ENCODE measurements at places on chromosomes 4 and X.
A peak's percentile ranks its signal among the peaks of the same experiment; 100 is the strongest.

GRCh38 chrX:40544343-40545266 lies 36.2 kb upstream of the ATP6AP2 start:
- DNase-seq = no peak

DNA sequence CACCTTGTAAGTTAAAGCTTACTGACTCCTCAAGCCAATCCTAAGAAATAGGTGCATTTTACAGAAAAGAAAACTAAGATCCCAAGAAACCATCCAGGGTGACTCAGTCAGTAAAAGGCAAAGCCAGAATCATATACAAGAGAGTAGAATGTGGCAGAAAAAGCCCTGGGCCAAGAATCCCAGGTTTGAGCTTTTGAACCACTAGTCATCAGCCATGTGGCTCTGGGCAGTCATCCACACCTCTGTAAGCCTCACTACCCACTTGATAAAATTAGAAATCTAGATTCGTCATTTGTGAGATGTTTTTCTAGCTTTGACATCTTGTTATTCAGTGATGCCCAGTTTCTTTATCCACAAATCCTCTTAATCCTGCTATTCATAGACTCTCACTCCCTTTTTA lies 122.2 kb upstream of the PDE5A start:
- no peak for DNase-seq

- DNase-seq = no peak
Observed at GRCh38 chr4:102735582-102735981, 25.2 kb downstream of the MANBA start.

DNA sequence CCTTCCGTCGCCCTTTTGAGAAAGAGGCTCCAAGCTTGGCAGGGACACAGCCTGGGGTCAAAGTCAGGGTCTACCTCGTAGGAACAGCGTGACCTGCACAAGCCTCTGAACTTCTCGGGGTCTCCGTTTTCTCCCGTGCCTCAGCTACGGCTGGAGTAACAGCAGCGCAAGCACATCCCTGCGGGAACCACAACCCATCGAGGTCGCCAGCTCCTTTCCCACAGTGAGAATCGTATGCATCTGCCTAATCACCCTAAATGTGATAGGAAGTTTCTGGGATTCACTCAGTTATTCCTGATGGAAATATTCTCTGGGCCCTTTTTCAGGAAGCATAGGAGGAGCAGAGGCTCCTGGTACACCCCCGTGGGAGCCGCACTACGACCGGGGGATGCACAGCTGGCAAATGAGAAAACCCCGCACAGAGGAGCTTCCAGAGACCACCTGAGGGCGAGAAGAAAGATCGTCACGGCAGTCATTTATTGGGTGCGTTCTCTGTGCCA lies 24.7 kb downstream of the PPP2R2C start:
- no peak for DNase-seq

- no peak for DNase-seq
Observed at GRCh38 chr4:157217708-157218107, 2.8 kb upstream of the GRIA2 start.

GRCh38 chr4:152079543-152080293 lies 318.9 kb upstream of the GATB start:
- no peak for DNase-seq

DNA sequence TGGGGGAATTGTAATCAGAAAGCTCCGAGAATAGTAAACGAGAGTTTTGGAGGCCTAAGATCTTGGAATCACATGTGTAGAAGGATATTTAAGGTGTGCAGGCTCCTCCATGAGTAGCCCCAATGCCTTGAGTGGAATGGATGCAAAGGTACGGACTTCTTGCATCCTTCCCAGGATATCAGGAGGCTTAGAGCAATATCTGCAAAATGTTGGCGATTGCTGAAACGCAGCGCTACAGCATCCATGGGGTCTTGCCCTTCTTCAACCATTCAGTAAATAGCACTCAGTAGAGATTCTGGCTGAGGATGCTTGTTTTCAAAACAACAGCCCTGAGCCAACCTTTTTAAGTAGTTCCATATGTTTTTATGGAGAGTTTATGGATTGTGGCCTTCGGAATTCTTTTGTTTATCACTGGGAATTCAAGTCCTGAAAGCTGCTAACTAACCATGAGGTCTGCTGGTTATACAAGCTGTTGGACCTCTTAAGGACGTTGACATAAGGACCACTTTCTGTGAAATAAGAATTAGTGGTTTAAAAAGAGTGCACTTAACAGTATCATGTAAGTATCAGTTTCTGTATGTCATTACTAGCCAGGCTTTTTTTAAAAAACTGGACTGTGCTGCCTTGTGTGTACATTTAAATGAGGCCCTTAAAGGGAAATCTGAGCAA lies 228.8 kb upstream of the PGRMC2 start:
- DNase-seq = no peak

GRCh38 chr4:120561648-120562047 lies 360.9 kb downstream of the PRDM5 start:
- DNase-seq = no peak

DNA sequence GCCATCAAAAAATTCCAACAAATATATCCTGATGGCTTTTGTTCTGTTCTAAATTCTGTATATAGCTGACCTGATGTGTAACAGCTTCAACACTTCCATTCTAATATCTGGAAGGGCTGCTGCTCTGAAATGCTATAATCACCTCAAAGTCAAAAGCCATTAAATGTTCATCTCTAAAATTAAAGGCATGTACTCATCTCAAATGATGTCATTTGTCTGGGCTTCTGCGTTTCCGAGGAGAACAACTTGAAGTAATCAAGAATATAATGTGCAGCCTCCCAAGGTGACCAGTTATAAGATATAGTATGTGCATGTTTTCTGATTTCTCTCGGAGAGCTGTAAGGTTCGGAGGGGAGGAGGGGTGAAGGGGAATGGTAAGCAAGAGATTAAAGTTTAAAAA lies 237.6 kb downstream of the SCFD2 start:
- DNase-seq = no peak

- no peak for DNase-seq
Observed at GRCh38 chr4:32744211-32744610, 2024.0 kb downstream of the PCDH7 start.

DNA sequence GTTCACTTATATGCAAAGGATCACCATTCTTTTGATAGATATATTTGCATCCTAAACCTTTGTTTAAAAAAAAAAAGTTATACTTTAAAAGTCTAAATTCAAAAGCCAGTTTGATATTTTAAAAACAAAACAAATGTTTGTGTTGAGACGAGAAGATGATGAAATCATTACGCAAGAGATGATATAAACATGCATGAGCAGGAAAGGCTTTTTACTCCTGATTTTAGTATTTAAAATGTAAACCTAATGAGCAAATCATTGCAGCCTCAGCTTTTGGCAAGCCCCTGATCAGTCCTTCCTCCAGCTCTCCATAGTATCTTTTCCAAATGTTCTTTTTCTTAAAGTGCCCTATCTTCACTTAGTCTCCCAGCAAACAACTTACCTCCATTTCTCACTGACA lies 115.6 kb downstream of the ARAP2 start:
- DNase-seq = no peak

DNA sequence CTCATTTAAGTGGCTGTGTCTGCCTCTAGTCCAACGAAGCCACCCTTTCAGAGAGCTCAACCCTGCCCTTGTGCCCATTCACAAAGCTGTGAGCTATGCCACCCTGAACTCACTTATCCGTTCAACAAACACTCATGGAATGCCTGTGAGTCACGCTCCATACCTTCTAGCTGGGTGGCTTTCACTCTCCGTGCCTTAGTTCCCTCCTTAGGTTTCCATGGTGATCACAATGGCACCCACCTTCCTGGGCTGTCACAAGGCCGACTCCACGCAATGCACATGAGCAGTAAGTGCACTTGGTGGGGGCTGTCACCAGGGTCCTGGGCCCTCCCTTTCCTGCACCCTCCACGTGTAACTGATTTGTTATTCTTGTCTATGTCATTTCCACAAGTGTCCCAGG lies 37.2 kb upstream of the PPP2R2C start:
- no peak for DNase-seq

GRCh38 chrX:150757371-150757770 lies 64.2 kb downstream of the MTMR1 start:
- DNase-seq = no peak

GRCh38 chrX:113919387-113919786 lies 664.5 kb upstream of the HTR2C start:
- DNase-seq = no peak

DNA sequence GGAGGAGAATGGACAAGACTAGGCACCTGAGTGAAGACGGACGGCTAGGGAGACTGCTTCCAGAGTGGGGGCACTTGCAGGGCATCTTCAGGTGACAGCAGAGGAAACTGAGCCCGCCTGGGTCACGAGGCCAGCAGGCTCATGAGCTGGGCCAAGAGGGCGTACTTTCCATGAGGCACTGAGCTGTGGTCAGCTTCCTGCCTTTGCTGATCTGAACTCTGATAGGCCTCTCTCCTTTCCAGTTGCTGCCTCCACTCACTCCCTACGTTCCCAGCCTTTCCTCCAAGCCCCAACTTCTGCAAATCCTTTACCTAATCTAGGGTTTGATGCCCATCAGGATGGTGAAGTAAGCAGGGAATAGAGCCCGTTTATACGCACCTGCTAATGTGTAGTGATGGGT lies 1.4 kb upstream of the L1CAM start:
- no peak for DNase-seq

- no peak for DNase-seq
Observed at GRCh38 chr4:56708146-56708545, 27.1 kb upstream of the HOPX start.

GRCh38 chrX:54473993-54474859 lies 21.8 kb downstream of the FGD1 start:
- DNase-seq = no peak

DNA sequence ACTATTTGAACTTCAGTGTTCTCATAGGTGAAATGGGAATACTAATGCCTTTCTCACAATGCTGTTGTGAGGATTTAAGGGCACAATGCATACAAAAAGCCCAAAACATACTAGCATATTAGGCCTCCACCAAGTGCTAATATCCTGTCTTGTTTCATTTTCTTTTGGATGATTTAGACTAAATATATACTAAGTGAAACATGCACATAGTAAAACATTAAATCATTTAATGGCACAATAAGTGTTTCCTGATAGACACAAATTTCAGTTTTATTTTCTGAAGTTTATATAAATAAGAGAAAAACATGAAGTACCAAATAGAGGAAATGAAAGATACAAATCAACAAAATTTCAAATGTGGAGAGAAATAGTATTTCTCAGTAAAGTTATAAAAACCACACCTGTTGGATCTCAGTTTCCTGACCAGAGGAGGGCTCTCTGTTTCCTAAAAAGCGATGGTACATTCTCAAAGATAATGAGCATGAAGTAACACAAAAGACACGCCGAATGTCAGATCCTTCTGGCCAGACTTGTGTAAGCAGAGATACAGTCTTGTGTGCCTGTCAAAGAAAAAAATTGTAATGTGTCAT lies 25.1 kb downstream of the DDX60 start:
- DNase-seq = no peak

DNA sequence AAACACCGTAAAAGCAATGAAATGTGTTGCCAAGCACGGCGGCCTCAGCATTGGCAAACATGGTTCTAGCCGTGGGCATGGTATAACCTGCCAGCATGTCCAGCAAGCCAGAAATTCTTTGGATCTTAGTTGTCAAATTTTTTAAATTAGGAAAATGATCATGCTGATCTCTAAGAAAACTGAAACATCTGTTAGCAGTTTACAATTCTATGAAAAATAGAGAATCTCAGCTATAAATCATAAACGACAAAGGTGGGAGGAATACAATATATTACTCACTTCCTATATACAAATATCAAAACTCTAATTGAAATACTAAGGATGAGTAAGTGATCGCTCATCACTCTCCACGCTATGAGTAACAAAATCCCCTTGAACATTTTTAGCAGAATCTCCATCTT lies 130.3 kb downstream of the ADGRA3 start:
- DNase-seq = no peak

DNA sequence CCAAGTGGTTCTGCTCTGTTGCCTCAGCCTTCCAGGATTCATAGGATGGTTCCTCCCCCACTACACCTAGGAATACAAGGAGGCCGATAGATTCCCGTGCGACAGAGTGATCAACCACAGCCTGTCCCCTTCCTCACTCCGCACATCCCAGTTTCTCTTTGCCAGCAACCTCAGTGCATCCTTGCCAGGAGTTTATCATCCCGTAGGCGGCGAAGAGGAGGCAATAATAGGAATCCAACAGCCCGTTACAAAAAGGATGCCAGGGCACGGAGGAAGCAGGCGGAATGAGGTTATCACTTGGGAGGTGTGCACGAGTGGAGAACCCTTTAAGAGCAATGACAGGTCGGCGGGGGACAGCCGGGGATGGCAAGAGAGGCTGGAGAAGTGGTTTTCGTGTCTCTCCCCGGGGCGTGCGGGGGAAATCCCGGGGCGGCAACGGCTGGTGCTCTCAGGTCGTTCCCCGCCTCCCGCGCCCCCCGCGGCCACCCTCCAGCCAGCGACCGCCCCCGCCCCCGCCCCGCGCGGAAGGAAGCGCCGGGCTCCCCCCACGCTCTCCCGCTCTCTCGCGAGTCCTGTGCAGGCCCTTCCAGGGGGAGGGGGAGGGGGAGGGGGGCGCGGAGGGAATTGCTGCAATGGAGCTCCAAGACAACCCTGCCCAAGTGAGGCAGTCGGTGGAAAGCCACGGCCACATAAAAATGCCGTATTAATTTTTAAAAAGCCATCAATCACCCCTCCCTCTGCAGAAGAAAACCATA lies 1.6 kb downstream of the PPP3CA start:
- DNase-seq = peak; percentile 36

- no peak for DNase-seq
Observed at GRCh38 chr4:84750960-84751283, 168.0 kb downstream of the CDS1 start.

- no peak for DNase-seq
Observed at GRCh38 chr4:20251796-20252655, at the start of gene SLIT2. TSS of gene SLIT2 (plus strand) at chr4:20251905. CDS start at chr4:20253816, 1,911 bp downstream.

GRCh38 chr4:147955827-147956558 lies 224.1 kb downstream of the ARHGAP10 start:
- DNase-seq = no peak

GRCh38 chr4:182825786-182826185 lies 91.4 kb downstream of the DCTD start:
- no peak for DNase-seq

Measured in DMS 273 treated with DMSO at 0.1 percent for 48 hours (cell line).